ENCODE measurements at places on chromosomes 11 and 22. TPM values are rescaled to one million over a fixed set of nuclear protein-coding genes. Genes with fewer than 3 reads are reported as not detected.

GRCh38 chr22:42895541-42895981, 38.5 kb upstream of the ARFGAP3 start:
- H3K4me1 ChIP-seq = no peaks in the 10 kb centered on the region
- peaks cover 23% of the 10 kb centered on the region for H3K36me3 ChIP-seq
- no peak for DNase-seq
- H3K27ac ChIP-seq = peak overlapping the region; percentile 42
- no peaks in the 10 kb centered on the region for H3K27me3 ChIP-seq

TTC17 gene
- 253 TPM for total RNA-seq

DNA sequence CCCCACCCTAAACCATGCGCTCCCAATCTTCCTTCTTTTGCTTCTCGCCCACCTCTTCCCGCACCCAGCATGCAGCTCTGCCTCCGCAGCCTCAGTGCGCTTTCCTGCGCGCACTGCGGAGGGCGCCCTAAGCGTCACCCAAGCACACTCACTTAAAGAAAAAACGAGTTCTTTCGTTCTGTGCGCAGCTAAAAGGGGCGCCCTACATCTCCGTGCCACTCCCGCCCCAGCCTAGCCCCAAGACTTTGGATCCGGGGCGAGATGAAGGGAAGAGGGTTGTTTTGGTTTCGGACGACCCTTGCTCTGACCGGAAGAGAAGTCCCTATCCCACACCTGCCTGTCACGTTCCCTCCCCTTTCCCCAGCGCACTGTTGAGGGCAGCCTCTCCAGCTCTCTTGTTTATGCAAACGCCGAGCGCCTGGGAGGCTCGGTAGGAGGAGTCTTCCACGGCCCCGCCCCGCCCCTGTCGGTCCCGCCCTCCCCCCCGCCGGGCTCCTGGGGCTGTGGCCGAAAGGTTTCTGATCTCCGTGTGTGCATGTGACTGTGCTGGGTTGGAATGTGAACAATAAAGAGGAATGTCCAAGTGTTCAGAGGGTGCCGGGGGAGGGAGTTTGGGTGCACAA, 5.3 kb downstream of the VSIG2 start:
- DNase-seq = peak; percentile 96
- peaks cover 26% of the 10 kb centered on the region for H3K4me1 ChIP-seq
- H3K27ac ChIP-seq = peak overlapping the region; percentile 83
- no peaks in the 10 kb centered on the region for H3K36me3 ChIP-seq

RAB36 gene
- 1.0 TPM for total RNA-seq

DNA sequence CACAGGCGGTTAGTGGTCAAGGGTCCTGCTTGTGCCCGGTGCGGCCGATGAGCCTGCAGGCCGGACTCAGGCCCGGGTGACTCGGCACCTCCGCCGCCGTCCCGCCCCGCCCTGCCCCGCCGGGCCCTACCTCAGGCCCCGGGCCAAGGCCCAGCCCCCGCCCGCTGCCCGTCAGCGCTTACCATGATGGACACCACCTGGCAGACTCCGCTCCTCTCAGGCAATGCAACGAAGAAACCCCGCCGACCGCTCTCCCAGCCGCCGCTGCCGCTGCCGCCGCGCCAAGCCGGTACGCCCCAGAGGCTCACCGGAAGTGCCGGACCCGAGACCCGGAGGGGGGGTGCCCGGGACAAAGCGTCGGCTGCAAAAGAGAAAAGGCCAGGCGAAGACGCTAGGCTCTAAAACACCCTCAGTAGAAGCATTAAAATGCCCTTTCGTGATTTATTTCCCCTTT, at the start of gene UFD1:
Gene UFD1 (minus strand): TSS at position 293 of the 454 bp plus-strand sequence. CDS start 108 bp downstream, at position 185.
- H3K27me3 ChIP-seq = no peaks in the 10 kb centered on the region
- peaks cover 15% of the 10 kb centered on the region for H3K36me3 ChIP-seq

GRCh38 chr11:44952082-44952481, 1.4 kb upstream of the TP53I11 start:
- H3K4me1 ChIP-seq = peaks cover 7% of the 10 kb centered on the region
- H3K27ac ChIP-seq = no peak overlapping the region
- H3K27me3 ChIP-seq = no peaks in the 10 kb centered on the region
- H3K4me3 ChIP-seq = no peak overlapping the region
- H3K36me3 ChIP-seq = no peaks in the 10 kb centered on the region
- DNase-seq = no peak

DNA sequence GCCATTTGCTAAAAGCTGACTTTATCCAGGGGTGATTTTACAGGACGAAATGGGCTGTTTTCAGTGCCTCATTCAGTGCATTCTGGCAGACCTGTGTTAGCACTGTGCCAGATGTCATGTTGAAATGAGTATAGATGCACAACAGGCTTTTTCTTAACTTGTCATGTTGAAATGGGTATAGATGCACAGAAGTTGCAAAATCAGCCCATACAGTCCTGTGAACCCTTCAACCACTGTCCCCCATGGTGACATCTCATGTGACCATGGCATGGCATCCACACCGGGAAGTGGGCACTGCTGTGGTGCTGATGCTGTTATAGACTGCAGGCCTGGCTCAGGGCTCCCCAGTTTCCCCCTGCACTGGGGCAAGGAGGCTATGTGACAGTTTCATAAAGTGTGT, 2.5 kb downstream of the TALDO1 start:
- H3K27me3 ChIP-seq = no peaks in the 10 kb centered on the region
- peaks cover 31% of the 10 kb centered on the region for H3K4me1 ChIP-seq
- H3K4me3 ChIP-seq = no peak overlapping the region
- DNase-seq = no peak
- no peak overlapping the region for H3K27ac ChIP-seq
- peaks cover 7% of the 10 kb centered on the region for H3K36me3 ChIP-seq

- no peak overlapping the region for H3K27ac ChIP-seq
- DNase-seq = no peak
- no peak overlapping the region for H3K4me3 ChIP-seq
- H3K36me3 ChIP-seq = no peaks in the 10 kb centered on the region
- no peaks in the 10 kb centered on the region for H3K4me1 ChIP-seq
- no peaks in the 10 kb centered on the region for H3K27me3 ChIP-seq
Observed at GRCh38 chr11:112453601-112454577, 193.2 kb upstream of the PLET1 start.

DNA sequence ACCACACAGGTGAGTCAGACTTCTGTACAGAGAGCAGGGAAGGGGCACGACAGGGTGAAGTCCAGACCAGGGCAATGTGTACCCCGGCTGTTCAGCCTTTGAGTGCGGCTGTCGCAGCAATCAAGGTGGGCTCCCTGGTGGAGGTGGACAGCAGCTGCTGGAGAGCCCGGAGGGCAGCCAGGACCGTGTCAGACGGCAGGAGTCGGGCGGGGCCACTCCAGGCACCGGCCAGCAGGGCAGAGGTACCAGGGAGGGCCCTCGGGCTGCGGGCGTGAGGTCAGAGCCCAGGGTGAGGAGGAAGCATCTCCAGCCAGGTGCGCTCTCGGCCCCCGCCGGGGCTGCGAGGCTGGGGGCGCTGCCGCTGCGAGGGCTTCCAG, 802 bp upstream of the PIM3 start:
- peaks cover 42% of the 10 kb centered on the region for H3K4me1 ChIP-seq
- H3K27me3 ChIP-seq = no peaks in the 10 kb centered on the region
- H3K4me3 ChIP-seq = peak overlapping the region; percentile 65
- DNase-seq = peak; percentile 87
- peak overlapping the region; percentile 86 for H3K27ac ChIP-seq

MS4A14 gene
- total RNA-seq = 0.70 TPM

SLC22A9 gene
- not detected for total RNA-seq

DNA sequence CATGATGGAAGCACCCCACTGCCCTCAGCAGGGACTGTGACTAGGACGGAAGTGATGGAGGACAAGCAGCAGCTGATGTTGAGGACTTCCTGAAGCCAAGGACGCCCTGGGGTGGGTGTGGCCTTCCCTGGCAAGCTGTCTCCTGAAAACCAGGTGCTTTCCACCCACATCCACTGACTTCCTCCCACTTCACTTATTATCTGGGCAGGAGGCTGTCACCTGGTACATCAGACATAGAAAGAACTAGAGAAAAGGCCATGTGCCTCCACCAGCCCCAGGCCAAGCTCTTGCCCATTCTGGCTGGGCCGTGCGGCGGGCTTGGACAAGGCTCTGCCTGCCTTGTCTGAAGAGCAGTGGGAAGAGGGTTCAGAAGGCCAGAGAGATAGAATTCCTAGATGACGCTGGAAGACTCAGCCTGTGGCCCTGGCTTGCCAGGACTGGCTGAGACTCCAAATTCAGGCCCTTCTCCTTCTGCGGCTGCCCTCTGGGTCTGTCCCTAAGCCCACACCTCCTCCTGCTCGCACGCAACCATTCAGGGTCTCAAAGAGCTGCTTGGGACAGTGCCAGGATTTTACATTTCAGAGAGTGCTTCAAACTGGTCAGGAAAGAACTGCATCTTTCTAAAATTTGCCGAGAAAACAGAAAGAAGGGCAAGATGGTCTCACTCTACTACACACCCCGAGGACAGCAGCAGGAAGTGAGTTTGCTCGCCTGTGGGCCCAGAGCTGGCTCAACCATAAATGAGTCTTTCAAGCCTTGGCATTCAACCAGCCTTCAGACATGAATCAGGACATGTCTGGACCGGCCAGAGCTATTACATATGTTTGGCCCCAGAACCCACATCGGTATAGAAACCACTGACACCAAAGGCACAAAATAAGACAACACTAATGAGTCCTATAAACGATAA, 13.3 kb downstream of the ARHGAP1 start:
- H3K27ac ChIP-seq = peak overlapping the region; percentile 53
- no peak overlapping the region for H3K4me3 ChIP-seq
- no peaks in the 10 kb centered on the region for H3K4me1 ChIP-seq
- DNase-seq = no peak

DNA sequence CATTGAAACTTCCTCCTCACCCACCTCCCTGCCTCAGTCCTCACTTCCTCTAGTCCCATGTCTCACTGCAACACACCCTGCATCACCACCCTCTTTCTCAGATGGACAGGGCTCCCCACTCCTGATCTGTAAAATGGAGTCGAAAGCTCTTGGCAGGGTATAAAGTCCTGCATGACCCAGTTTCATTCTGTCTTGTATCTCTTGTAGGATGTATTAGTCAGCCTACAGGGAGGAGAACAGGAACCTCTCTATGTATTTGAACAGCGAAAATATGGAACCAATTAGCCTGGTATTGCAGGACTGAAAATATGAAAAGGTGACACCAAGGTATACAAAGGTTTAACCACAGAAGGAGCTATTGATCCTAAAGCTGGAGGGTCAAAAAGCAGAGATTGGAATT, 156.9 kb upstream of the SNX19 start:
- H3K4me3 ChIP-seq = no peak overlapping the region
- H3K36me3 ChIP-seq = no peaks in the 10 kb centered on the region
- no peaks in the 10 kb centered on the region for H3K4me1 ChIP-seq
- no peak for DNase-seq

DNA sequence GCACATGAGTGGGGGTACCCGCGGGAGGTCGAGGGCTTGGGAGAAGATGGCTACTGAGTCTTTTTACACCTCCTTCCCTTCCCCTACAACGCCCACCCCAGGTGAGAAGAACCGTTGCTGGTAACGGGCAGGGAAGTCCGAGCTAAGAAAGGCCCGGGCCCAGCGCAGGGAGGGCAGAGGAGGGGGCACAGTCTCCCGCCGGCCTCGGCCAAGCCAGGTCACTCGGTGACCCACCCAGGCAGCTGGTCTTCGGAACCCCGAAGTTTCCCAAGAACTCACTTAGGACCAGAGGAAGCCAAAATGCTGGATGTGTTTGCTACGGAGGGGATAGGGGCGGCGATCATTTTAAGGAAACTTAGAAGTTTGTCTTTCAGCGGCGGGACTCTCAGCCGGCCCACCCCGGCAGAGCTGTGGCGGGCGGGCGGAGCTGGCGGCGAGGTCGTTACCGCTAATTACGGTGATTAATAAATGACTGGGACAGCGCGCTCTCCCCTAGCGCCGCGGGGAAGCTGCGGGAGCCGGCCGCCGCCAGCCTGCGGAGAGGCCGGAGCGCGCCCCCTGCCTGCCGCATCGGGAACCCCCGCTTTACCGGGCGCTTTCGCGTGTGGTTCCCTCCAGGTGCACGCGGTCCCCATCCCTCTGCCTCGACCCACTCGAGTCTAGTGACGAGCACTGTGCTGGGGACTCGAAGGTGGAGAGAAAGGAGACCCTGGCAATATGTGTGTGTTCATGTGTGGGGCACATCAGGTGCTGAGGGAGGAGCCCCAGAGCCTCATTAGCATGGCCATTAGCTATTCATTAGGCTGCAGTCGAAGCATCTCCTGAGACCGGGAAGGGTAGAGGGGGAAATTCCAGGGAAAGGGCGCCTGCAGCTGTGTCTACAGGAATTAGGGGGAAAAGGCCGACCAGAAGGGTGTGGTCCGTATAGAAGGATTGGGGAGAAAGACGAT, 945 bp downstream of the ROBO3 start:
- no peaks in the 10 kb centered on the region for H3K36me3 ChIP-seq
- DNase-seq = peak; percentile 74
- H3K27ac ChIP-seq = no peak overlapping the region
- no peak overlapping the region for H3K4me3 ChIP-seq

DNA sequence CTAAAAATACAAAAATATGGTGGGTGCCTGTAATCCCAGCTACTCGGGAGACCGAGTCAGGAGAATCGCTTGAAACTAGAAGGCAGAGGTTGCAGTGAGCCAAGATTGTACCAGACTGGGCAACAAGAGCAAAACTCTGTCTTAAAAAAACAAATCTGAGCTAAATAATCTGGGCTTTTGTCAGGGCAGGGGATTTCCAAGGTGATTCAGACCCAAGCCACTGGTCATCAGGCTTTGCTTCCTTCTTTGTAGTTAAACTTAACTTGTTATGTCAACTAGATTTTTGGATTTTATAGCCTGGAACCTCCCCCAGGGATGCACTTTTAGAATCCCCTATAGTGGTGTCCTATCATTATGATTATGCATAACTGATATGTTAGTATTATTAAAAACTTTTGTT, 27.0 kb upstream of the SLC22A8 start:
- no peaks in the 10 kb centered on the region for H3K27me3 ChIP-seq
- no peak overlapping the region for H3K4me3 ChIP-seq
- no peak overlapping the region for H3K27ac ChIP-seq
- H3K36me3 ChIP-seq = no peaks in the 10 kb centered on the region

GRCh38 chr11:45355706-45356041, 69.5 kb upstream of the SYT13 start:
- H3K36me3 ChIP-seq = no peaks in the 10 kb centered on the region
- H3K27me3 ChIP-seq = no peaks in the 10 kb centered on the region
- no peak for DNase-seq
- H3K27ac ChIP-seq = peak overlapping the region; percentile 19

DNA sequence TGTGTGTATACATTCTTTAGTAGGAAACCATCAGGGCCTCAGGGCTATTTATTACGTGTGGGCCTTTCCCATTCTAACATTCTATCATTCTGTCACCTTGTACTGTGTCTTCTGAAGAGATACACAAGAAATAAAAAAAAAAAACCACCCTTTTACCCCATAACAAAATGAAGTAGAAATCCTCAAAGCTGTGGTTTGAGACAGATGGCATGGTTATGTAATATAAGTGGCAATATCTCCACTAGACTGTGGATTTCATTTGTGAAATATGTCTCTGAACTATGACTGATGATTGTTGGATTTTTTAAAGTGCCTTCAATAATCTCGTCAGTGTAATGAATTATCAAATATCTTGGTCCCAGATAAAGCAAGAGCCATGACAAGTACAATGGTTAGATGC, 150.0 kb upstream of the BLID start:
- H3K4me1 ChIP-seq = no peaks in the 10 kb centered on the region
- H3K36me3 ChIP-seq = no peaks in the 10 kb centered on the region
- H3K27me3 ChIP-seq = no peaks in the 10 kb centered on the region
- H3K27ac ChIP-seq = no peak overlapping the region
- H3K4me3 ChIP-seq = no peak overlapping the region

- H3K27me3 ChIP-seq = no peaks in the 10 kb centered on the region
- no peak overlapping the region for H3K27ac ChIP-seq
- no peaks in the 10 kb centered on the region for H3K36me3 ChIP-seq
Observed at GRCh38 chr22:44628835-44629234, 73.2 kb upstream of the PRR5 start.
